Upper lobe of left lung (tissue), 6 donors: ENCODE measurements at places on chromosomes 11 and 22. TPM values are rescaled to one million over a fixed set of nuclear protein-coding genes. Genes with fewer than 3 reads are reported as not detected.

DNA sequence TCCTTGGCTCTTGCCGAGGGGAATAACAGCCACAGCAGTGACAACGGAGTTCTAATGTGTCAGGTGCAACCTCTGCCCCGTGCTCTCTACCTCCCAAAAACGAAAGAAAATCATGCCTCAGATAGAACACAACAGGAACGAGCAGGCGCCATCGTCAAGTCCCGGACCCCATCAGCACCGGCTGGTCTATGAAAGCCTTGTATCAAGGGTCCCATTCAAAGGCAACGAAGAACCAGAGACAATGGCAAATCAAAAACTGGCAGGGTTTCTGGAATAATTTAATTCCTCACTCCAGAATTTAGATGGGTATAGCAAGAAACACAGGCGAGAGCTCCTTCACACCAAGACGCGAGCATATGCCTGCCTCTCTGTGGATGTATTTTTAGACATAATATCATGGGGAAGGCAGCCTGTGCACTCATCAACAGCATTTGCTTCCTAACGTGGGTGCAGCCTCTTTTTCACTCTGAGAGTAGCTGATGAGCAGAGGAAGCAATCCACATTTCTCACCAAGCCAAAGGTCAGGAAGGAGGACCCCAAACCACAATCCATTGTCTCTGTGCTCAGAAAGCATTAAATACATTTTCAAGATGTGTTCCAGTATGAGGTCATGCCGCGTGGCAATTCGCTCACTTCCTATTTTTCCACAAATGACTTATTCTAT lies 193.4 kb upstream of the BLID start:
- H3K27ac ChIP-seq, result no peak overlapping the region
- no peak for DNase-seq
- no peaks in the 10 kb centered on the region for H3K4me1 ChIP-seq
- no peak overlapping the region for H3K4me3 ChIP-seq

DNA sequence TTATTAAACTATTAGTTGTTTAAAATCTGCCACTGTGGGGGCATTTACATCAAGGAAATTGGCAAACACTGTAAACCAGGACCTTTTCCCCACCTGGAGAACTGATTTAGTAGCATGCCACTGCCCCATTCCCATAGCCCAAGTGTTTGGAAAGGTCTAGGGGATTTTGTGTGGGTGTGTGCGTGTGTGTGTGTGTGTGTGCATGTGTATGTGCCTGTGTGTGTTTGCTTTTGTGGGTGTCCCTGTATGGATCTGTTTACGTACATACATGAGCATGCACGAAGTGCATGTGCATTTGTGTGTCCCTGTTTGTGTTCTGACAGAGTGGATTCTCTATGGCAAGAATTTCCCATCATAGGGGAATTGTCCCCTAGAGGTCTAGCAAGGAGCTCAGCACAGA lies 62.7 kb upstream of the LMO1 start:
- H3K4me1 ChIP-seq, result peaks cover 8% of the 10 kb centered on the region
- no peak overlapping the region for H3K4me3 ChIP-seq
- no peaks in the 10 kb centered on the region for H3K36me3 ChIP-seq
- no peaks in the 10 kb centered on the region for H3K27me3 ChIP-seq

- H3K27ac ChIP-seq, result peak within 1 kb of the TSS; percentile 30
- no peaks in the 10 kb centered on the region for H3K36me3 ChIP-seq
- no peak within 1 kb of the TSS for H3K4me3 ChIP-seq
- H3K27me3 ChIP-seq, result no peaks in the 10 kb centered on the region
- no peaks in the 10 kb centered on the region for H3K4me1 ChIP-seq
- no peak for DNase-seq
Measured at GRCh38 chr11:59510941-59511589, at the start of gene OR4D9. Gene OR4D9 (plus strand): TSS chr11:59511539. CDS start chr11:59514913, 3,374 bp downstream.

- no peaks in the 10 kb centered on the region for H3K27me3 ChIP-seq
- H3K36me3 ChIP-seq, result no peaks in the 10 kb centered on the region
- no peak for DNase-seq
Measured at GRCh38 chr11:46293641-46294103, 16.2 kb downstream of the CREB3L1 start.

- H3K4me1 ChIP-seq, result no peaks in the 10 kb centered on the region
- H3K4me3 ChIP-seq, result no peak overlapping the region
- H3K27me3 ChIP-seq, result no peaks in the 10 kb centered on the region
- H3K36me3 ChIP-seq, result no peaks in the 10 kb centered on the region
- H3K27ac ChIP-seq, result no peak overlapping the region
- DNase-seq, result no peak
Measured at GRCh38 chr11:124090996-124091395, 24.3 kb upstream of the VWA5A start.

Gene SOX10
- not detected for total RNA-seq
